ENCODE measurements at places on chromosomes 12 and 14.

GRCh38 chr12:57430112-57430930 is 522 bp downstream of the R3HDM2 start:
- DNase-seq: no peak

- DNase-seq: no peak
These were observed 110.5 kb upstream of the FUT8 start for GRCh38 chr14:65301862-65302539.

GRCh38 chr14:33631021-33631420 is 319.9 kb downstream of the EGLN3 start:
- no peak for DNase-seq

- DNase-seq: no peak
These were observed 19.8 kb upstream of the SNAPC1 start for GRCh38 chr14:61742371-61742770.

DNA sequence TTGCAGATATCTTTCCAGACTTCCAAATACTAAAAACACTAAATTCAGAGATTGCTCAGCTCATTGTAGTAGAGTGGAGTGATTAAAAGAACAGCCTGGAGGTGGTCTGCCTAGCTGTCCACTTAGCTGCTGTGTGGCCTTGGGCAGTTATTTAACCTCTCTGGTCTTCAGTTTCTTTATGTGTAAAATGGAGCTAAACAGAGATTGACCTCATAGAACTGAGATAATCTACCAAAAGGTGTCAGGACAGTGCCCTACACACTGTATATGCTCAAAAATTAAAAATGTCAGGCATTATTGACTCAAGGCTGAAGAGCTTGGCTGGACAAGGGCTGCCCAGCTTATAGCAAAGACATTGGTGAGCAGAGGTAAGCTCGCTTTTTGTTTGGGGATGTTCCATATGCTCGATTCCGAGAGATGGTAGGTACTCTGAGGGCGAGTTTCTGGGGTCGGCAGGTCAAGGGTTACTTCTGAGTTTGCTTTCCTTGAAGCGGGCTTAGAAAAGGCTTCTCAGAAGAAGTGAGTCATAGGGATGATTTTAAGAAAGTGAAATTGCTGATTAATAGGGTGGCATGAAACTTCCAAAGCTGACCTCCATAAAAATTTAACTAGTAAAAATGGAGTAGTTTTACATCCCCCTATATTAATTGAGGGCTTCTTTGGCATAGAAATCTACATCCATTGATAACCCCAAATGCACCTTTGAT is 107.5 kb downstream of the GPATCH2L start:
- no peak for DNase-seq

- DNase-seq: no peak
These were observed 327.6 kb upstream of the CLEC14A start for GRCh38 chr14:38583471-38583870.

DNA sequence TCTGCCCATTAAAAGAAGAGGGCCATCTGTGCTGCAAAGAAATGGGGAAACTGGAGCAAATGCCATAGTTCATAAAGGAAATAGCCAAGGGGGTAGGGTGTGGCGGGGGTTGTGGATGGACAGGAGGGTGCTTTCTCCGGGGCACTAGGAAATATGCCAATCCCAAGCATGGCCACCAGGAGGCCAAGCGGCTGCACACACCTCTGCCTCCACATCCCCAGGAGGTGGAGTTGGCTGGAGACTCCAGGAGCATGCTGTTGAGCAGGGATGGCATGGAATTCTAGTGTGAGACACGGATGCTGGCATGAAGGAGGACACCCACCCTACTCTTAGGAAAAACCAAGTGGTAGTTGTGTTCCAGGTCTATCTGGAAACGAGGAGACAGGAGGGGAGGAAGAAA is 25.2 kb downstream of the NID2 start:
- DNase-seq: no peak

DNA sequence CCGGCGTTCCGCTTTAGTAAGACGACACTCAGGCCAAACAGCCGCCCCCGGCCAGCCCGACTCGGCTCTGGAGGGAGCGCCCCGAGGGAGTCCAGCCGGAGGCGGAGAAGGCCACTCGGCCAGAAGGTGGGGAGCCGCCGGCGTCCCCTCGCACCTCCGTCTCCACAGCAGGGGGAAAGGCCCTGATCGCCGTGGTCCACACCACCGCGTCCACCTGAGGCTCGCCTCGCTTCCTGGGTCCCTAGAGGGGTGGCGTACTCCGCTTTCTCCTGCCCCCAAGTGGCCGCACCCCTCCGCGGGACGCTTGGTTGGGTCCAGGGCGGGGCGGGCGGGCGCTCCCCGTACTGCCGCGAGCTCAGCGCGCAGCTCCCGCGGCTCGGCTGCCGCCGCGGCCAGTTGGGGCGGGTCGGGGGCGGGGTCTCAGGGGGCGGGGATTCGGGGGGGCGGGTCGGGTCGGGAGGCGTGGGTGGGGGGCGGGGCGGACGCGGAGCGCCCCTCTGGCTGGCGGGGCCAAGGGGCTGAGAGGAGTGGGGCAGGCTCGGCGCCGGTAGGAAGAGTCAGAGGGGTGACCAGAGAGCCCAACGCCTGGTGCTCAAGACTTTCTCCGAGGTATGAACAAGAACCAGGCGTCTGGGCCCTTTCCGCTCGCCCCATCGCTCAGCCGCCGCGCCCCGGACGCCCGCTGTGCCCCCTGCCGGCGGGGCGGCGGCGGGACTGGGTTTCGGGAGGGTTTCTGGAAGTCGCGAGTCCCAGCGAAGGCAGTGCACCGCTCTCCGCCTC is at the start of gene FRMD6:
Gene FRMD6, plus strand, starts transcription at position 523 of the 780 bp plus-strand sequence. CDS start 37,927 bp downstream, outside the sequence.
- peak; percentile 73 for DNase-seq

DNA sequence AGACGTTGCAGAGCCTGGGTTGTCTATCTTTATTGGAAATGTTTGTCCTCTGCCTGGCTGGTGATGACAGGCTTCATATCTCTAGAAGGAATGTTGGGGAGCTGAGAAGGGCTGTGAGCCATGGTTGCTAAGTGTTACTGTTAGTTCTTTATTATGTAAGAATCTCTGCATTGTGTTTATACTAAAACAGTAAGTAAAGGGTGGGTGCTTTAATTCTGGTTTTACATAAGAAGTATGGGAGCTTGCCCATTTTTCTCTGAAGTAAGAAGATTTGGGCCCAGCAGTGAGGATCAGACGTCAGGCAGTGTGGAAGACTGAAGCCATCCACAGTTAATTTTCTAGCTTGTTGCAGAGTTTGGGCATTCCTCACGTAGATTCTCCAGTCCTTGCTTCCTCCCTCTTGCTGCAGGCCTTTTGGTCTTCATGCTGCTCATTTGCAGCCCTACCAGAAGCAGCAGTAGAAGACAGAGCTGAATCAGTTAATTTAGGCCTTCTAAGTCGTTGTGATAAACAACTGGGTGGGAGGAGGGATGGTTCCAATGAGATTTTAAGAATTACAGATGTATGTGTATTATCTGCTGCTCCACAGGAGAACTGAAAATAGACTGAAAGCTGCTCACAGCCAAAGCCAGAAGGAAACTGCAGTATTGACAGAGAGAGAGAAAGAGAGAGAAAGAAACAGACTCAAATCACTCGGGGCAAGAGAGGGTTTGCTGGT is 21.4 kb downstream of the WNT5B start:
- DNase-seq: no peak

DNA sequence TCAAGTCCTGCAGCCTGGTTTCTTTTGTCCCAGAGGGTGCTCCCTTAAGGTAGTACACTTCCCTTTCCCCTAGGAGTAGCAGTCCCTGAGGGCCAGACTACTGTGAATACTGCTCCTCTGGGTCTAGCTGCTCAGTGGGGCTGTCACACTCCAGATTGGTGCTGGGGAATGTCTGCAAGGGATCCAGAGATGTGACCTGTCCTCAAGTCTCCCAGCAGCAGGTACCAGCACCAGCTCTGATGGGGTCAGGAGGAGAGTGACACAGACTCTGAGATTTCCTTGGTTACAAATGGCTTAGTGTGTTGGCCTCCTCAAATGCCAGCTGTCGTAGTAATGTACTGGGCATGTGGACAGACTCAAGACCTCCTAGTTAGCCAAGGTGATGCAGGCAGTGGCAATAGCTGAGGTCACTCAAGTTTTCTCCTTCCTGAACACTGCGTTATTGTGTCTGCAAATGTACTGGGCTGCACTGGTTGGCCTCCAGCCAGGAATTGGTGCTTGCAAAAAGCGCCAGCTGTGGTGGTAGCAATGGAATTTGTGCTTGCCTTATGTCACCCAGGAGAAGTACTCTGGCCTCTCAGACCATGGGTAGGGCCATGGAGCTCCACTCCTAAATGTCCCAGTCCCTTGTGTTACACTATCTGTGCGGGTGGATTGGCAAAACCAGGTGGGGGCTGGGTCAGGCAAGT is 36.4 kb upstream of the AEBP2 start:
- DNase-seq: no peak

- DNase-seq: no peak
These were observed at the start of gene KCNH5 for GRCh38 chr14:63045234-63045611. Gene KCNH5, minus strand, starts transcription at chr14:63045458. Its CDS starts 272 bp downstream, at chr14:63045186.

DNA sequence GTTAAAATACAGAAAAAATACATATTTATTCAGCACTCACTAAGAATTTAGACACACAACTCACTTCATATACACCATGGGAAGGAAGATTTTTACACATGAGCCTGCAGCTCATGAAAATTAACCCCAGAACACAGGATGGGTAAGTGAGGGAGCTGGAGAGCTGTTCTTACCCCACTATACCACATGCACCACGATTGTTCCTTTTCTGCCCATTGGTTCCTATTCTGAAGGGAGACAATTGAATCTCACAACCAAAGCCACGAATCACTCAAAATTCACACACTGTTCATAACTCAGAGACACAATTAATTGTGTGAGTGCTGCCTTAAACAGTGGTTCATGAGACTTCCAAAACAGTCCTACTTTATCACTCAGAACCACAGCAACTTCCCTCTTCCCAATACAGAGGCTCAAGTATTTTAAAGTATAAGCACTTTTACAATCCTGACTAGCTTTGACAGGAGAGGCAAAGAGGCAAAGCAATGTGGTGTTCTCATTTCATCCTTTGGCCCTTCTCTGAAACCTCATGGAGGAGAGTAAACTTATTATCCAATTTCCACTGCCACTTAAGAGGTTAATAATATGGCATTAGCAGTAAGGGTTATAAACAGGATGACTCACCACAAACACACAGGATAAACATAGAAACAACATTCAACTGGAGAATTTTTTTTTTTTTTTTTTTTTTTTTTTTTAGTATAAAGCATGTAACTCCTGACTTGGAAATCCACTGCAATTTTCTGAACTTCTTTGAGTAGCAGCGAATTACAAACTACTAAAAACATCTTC is 59.5 kb downstream of the ITPR2 start:
- no peak for DNase-seq

- no peak for DNase-seq
These were observed 232.5 kb downstream of the SLC41A2 start for GRCh38 chr12:104725610-104726009.

DNA sequence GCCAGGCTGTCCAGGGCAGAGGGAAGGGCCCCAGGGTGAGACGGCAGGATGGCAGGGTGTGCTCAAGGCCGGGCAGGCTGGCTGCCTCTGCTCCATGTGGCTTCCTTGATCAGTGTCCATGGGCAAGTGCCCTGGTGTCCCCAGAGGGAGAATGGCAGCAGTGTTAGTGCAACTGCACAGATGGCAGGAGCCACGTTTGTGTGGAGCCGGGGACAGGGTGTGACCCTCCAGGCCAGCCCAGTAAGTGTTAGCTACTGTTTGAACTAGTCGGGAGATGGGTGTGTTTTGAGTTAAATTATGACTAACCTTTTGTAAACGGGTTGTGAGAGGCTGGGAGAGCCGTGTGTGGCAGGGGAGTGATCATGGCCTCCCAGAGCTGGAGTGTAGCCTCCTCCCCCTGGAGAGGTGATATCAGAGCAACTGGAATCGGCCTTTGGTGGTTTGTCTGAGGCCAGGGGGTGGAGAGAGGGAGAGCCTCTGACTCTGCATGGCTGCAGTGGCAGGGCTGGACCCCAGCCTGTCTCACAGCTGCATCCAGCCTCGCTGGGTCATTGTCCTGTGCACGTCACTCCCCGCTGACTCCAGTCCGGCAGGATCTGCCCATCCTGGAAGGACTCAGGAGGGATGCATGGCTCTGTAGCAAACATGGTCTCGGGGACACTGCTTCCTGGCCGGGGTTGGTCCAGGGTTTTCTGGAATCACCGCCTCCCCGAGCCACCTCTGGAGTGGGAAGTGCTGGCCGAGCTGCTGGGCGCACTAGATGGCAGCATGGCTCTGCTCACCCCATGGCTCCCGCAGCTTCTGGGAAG is 27.8 kb downstream of the AACS start:
- DNase-seq: no peak

- DNase-seq: no peak
These were observed 19.6 kb downstream of the RMST start for GRCh38 chr12:97482143-97482693.

DNA sequence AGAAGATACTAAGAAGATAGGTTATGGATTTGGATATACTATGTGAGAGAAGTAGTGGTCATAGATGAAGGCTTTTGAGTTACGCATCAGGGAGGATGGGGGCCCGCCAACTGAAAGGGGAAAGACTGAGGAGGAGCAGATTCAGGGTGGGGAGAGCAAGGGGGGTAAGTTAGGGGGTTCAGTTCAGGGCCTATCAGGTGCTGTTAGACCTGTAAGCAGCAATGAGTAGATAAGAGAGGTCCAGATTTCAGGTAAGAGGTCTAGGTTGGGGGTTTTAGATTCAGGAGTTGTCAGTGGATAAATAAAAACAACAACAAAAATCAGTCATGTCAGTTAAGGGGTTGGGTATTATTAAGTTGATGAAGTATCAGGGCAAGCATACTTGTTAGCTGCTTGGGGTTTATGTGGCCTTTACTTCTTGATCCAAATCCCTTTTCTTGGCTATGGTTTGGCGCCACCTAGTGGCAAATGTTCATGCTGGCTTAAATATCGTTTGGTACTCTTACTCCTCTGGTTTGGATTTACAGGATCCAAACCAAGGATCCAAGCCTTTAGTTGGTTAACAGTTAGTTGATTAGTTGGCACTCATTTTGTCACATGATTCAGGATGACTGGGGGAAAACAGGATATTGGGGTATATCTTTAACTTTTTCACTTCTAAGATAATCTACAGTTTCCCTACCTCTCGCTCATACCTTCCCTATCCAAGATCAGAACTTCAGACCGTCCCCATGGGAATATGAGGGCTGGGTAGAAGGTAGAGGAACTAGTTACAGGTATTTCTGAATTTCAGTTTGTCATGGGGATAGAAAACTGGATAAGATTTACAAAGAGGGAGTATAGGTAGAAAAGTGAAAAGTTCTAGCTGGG is 65.1 kb downstream of the PCNX1 start:
- DNase-seq: peak; percentile 75

GRCh38 chr12:87678453-87678852 is 350.7 kb downstream of the C12orf50 start:
- no peak for DNase-seq

DNA sequence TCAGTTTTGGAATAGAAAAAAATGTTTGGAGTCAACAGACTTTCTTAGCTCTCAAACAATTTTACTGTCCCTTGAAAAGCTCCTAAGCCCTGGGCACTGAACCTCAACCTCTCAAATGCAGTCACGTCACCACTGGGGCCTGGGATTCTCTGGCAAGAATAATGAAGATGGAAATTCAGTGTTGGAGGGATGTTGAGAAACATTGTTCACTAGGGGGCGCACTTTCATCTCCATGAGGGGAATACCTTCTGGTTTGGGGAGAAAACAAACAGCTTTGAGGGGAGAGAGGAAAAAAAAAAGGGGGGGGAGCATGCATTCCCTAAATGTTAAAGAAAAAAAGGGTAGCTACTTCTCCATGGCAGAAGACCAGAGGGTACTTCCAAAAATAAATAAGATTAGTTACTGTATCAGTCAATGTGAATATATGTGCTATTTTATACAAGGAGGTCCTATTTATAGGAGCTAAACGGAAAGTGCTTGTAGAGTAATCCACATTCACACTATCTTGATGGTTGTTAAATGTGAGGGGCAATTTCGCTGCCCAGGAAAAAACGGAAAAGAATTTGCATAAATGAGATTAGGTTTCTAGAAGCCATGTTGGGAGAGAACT is 5.8 kb upstream of the TBPL2 start:
- peak; percentile 18 for DNase-seq

- no peak for DNase-seq
These were observed 566 bp upstream of the PRDM4 start for GRCh38 chr12:107761502-107761904.
